ENCODE measurements at places on chromosomes 3 and 15. TPM values are rescaled to one million over a fixed set of nuclear protein-coding genes. Genes with fewer than 3 reads are reported as not detected.

- no peak for DNase-seq
These were observed 75.8 kb downstream of the FBN1 start for GRCh38 chr15:48569591-48570302.

- DNase-seq = peak; percentile 89
These were observed 18.8 kb upstream of the SATB1 start for GRCh38 chr3:18443665-18444594.

Gene MKRN3
- not detected for total RNA-seq

DNA sequence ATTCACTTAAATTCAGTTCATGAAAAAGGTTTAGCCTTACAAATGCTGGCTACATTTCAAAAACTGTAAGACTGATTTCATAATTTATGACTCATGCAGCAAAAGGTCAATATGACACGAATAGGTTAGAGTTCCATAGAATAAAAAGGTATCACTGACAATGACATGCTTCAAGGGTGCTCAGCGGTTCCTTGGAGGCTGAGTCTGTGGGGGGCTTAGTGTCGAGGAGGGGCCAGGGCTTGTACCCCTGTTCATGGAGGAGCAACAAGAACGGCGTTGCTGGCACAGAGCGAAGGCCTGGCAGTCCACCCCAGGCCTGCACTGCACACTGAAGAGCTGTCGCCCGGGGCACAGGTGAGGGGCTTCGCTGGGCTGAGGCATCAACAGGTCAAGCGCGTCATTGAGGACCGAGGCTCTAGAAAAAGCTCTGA, 174.2 kb downstream of the NR1D2 start:
- no peak for DNase-seq

Gene PRSS50
- not detected for total RNA-seq

DNA sequence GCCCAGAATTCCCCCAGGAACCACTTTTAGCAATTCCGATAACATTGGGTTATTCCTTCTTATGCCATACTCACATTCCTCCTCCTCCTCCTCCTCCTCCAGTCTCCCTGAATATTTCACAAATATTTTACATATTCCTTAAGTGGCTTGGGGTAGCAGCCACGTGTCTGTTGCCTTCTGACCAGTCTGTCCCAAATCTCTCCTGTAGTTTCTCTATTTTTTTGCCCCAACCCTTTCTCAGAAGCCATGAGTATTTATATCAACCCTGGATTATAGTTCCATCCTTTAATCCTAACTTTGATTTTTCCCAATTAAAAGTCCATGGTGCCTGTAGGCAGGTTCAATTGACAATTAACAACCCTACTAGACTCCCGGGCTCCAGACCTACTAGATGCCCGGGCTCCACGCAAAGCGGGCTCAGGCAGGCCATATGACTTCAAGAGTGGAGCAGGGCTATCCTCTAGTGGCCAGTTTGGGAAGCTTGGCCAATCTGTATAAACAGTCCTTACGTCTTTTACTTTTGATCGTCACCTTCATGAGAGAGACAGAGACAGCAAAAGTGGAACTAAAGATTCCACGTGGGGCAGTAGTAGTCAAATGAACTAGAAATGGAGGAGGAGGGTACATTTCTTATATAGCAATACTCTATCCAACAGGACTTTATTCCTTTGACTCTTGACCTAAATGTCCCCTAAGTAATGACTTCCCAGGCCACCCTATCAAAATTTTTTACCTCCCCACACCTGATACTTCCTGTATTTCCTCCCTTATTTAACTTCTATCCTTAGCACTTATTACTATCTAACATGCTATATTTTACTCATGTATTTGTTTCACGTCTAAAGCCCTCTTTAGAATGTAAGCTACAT, 69.7 kb downstream of the USF3 start:
- DNase-seq = no peak

- no peak for DNase-seq
These were observed 1.3 kb downstream of the GABRA5 start for GRCh38 chr15:26868029-26868685.

Gene HTR3E
- total RNA-seq = not detected

Gene CCDC54
- total RNA-seq = not detected

Gene LMAN1L
- not detected for total RNA-seq

- DNase-seq = no peak
These were observed 519.8 kb upstream of the GBE1 start for GRCh38 chr3:82281205-82281604.

Gene RLBP1
- total RNA-seq = not detected

DNA sequence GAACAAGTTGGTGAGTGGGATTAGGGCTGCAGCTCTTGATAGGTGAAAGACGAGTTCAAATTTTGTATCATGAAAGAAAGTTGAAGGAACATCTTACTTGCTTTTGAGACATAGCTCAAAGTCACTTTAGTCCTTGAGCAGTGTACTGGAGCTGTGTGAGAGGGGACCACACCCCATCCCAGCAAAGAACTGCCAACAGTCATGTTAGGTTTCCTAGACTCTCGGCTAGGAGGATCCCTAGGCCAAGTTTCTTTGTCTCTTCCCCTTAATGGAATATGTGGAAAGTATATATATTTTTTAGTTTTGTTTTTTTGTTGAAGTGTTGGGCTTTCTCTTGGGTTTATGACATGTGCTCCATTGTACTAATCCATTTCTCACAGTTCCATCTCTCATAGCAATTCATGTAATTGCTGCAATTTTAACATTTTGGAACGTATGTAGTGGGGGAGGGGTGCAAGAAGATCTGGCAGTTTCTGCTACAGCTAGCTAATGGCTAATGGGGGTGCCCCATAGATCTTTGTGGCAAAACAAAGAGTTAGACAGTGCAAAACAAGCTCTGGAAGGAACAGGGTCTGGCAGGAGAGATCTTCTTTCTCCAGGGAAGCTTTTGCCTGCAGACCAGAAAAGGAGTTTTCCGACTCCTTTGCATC, 25.1 kb downstream of the TLNRD1 start:
- no peak for DNase-seq

DNA sequence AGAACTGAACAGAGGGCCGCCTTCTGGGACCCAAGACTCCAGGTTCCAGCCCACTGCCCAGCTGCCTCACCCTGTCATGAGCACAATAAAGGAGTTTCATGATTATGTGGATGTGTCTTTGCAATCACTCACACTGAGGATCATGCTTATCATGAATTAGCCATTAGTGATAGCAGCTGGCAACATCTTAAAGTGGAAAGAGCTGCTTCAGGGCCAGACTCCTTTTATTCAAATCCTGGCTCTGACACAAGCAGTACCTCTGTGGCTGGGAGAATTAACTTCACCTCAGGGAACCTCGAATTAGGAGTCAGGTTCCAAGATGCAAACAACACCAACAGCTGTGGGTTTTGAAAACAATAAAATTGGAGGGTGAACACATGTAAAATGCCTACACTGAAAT, 6.6 kb upstream of the SCAP start:
- DNase-seq = no peak

Gene ITIH1
- total RNA-seq = not detected

DNA sequence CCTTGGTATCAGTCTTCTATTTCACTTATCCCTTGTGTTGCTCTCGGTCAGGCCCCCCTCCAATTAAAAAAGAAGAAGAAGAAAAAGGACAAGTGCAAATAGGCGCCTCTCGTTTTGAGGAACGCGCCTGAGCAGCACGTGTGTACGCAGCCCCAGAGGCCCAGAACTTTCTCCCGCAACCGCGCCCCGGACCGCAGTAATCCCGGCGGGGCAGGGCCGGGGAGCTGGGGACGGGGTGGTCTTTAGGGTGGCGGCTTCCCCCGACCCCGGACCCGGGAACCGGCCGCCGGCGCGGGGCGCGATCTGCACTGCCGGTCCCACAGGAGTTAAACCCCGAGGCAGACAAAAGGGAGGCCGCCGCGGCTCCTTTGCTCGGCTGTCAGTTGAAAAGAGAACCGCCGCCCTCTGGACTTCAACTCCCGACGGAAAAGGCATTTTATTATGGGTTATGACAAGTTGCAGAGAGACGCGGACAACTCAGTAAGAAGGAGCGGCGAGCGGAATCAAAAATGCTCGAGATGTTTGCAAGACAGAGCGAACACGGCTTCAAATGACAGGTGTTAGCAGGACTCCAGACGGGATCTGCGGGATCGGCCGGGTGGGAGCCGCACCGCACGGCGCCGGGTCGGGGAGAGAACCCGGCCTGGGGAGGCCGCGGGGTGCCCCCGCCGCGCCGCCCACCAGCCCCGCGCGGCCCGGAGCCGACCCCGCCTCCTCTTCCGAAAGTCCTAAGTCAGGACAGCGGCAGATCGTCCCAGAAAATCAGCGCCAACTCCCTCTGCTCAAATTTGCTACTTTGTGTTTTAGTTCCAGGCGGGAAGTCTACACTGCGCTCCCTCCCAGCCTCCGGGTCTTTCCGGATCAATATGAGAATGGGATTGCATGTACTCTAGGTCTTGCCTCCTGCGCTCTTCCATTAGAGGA, 79.0 kb downstream of the NR2F2 start:
- DNase-seq = no peak

GRCh38 chr3:116038968-116039650, 406.2 kb downstream of the LSAMP start:
- DNase-seq = no peak

Gene GOLGA8T
- not detected for total RNA-seq

DNA sequence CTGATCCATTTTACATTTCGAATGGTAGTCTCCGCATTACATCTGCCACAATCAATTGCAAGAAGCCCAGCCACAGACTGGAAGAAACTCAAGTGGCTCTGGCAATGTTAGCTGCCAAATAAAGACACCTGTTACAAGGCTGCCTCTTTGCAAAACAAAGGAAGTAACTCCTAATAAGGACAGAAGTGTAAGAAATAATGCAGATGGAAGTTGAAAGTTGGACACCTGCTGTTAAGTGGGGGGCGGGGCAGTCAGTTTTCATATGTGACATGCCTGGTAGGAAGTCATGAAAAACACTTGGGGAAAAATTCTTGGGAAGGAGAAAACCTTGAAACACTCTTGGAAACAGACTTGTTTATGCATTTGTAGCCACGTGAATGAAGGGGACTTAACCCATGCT, 54.1 kb upstream of the ATP2C1 start:
- no peak for DNase-seq

DNA sequence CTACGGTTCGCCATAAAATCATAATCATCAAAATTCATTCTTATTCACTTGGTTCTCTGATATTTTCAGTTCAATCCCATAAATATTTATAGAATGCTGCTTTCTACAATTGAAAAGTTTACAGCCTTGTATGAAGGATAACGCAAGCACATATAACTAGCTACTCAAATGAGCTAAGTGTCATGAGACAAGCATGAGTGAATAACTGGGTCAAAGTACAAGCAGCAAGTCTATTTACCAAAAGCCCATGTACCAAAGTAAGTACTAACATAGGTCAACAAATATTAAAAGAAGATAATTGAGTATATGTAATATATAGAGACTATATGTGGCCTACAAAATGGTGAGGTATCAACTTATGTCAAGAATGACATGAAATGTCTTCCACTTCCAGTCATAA, 596.6 kb downstream of the GBE1 start:
- no peak for DNase-seq

GRCh38 chr15:34012461-34013028, 26.5 kb downstream of the AVEN start:
- DNase-seq = no peak

- DNase-seq = no peak
These were observed 166.1 kb downstream of the SSR3 start for GRCh38 chr3:156388497-156389448.

DNA sequence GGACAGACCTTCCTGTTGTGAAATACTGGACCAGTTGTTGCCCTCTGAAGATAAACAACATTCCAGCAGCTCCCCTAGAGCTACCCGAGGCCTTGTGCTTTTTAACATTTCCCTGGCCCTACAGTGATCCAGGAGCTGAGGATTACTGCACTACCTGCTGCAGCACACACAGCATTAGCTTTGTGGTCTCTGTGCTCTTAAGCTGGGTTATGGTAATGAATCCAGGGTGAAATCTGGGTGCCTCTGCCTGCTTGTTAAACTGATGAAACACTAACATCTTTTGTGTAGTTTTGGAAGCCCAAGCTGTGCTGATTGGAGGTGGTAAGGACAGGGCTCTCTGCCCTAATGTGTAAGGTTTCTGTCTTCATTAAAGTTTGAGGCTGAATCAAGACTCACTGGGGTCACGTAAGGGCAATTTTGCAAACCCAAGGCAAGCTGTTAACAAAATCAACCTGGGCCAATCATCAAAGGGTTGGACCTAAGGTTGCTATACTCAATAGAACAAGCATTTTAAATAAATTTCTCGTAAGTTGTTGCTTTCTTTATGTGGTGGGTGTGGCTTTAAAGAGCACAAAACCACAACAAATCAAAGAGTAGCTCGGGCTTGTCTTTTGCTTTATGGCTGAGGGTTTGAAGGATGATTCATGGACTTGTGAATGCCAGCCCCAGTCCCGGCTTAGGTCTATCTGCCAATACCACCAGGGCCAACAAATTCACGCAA, 183.9 kb downstream of the TPRG1 start:
- no peak for DNase-seq

Gene ROPN1
- not detected for total RNA-seq

- peak; percentile 62 for DNase-seq
These were observed 211.3 kb downstream of the TBC1D2B start for GRCh38 chr15:77866186-77866585.

DNA sequence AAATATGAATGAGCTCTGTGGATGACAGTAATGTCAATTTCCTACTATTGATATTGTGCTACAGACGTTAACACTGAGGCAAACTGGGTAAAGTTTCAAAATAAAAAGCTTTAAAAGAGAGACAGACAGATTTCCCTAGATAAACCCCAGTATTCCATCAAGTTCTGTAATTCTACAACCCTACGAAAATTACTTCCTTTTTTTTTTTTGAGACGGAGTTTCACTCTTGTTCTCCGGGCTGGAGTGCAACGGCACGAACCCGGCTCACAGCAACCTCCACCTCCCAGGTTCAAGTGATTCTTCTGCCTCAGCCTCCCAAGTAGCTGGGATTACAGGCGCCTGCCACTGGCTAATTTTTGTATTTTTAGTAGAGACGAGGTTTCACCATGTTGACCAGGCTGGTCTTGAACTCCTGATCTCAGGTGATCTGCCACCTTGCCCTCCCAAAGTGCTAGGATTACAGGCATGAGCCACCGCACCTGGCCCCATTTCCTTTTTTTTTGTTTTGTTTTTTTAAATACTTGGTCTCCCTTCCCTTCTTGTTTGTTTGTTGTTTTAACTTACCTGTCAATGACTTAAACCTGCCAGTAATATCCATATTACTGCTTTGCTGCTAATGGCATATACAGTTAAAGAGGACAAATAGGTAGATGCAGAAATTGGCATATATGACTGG, 57.2 kb downstream of the CBLB start:
- DNase-seq = no peak

DNA sequence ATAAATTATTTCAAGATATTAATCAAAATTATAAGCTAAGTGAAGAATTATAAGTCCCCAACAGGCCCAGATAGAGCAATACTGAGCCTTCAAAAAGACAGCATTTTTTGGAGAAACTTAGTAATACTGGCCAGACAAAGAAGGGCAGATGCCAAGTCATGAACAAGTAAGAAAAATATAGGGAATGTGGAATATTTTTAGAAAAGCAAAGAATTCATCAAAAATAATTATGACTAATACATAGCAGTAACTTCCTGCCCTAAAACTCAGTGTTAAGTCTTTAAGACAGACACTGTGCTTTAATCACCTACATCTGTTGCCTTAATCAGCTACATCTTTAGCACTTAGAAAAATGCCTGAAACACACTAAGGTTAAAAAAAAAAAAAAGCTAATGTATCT, 31.2 kb downstream of the DPH6 start:
- DNase-seq = no peak
